Stimulated activated CD8-positive, alpha-beta memory T cell treated with anti-CD3 and anti-CD28 coated beads, Interleukin-15, amount 100 ng/mL, for 48 hours (primary cell): ENCODE measurements at places on chromosomes 7 and 10.

DNA sequence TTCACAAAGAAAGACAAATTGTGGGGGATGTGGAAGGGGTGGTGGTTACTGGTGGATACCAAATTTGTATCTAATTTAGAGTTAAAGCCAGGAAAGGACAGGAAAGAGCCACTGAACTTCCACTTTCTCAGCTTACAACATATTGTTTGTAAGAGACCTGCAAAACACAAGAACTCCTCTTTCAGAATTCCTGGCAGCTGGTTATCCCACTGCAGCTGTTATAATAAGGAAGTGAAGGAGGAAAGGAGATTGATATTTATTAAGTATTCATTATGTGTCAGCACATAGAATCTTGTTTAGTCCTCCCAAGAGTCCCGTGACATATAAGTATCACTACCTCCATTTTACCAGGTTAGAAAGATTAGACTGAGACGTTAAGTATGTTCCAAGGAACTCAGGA is 481.7 kb downstream of the PHTF2 start:
- DNase-seq = no peak

DNA sequence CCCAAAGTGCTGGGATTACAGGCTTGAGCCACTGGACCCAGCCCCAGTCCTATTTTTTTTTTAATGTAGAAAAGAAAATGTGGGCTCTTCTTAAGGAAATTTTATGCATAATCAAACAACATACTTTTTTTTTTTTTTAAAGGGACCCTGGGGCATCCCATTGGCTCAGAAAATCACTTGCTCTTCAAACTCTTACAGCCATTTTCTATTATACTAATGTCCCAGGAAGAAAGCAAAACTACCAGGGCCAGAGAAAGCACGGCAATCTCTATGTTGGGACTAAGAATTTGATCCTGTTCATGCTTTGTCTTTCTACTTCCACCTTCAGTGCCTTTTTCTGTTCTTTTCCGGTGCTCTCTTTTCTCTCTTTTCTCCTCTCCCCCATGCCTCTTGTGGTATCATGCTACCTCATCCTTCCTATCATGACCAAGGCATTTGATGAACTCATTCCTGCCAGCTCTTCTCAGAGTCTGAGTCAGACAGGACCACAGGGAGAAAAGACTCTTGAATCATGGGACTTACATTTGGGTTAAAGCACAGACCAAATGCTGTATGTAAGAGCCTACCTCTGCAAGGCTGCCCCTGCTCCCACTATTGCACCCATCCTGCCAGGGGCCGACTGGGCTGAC is 76.4 kb upstream of the CCNY start:
- no peak for DNase-seq

GRCh38 chr7:24325708-24326107 is 41.7 kb downstream of the NPY start:
- no peak for DNase-seq

GRCh38 chr7:158706273-158706704 is 1.7 kb upstream of the NCAPG2 start:
- DNase-seq = no peak

DNA sequence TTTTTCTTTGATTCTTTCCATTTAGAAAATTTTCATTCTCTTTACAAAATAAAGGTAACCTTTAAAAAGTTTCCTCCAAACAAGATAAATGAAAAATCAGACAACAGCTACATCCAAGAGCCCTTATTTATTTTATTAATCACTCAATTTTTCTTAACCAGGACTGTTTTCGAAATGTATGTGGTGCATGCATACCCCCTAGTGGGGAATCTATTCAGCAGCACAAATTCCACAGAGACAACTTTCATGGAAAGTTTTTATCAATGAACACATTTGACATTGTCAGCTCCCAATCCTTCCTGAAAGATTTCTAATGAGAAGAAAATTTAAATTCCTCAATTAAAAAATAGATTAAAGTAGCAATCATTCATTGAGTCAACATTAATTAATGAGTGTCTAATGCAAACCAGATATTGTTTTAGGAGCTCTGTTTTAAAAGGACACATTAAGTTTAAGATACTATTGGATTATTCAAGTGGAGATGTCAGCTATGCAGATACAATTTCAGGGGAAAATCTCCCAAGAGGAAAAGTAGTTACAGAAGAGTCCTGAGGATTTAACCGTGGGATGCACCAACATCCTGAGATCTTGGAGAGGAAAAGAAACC is 5.2 kb upstream of the HTR7 start:
- no peak for DNase-seq

GRCh38 chr7:98365863-98366561 is 34.9 kb downstream of the BAIAP2L1 start:
- DNase-seq = no peak

DNA sequence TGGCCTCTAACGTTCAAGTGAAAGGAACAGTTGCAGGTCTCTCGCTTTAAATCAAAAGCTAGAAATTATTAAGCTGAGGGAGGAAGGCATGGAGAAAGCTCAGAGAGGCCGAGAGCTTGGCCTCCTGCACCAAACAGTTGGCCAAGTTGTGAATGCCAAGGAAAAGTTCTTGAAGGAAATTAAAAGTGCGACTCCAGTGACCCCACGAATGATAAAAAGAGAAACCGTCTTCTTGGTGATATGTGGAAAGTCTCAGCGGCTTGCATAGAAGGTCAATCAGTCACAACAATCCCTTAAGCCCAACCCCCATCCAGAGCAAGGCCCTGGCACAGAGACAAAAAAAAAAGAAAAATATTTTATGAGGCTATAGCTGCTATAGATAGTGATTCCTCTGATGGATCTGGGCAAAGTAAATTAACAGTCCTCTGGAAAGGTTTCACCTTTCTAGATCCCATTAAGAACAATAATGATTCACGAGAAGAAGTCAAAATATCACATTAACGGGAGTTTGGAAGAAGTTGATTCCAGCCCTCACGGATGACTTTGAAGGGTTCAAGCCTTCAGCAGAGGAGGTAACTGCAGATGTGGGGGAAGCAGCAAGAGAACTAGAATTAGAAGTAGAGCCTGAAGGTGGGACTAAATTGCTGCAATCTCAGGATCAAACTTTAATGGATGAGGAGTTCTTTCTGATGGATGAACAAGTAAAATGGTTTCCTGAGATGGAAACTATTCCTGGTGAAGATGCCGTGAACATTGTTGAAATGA is 42.5 kb upstream of the INPP5A start:
- DNase-seq = no peak

- no peak for DNase-seq
Observed at GRCh38 chr10:132136097-132136521, 50.6 kb upstream of the DPYSL4 start.
